ENCODE measurements at places on chromosomes 12 and 14. TPM values are rescaled to one million over a fixed set of nuclear protein-coding genes. Genes with fewer than 3 reads are reported as not detected.

The PTPRQ gene
- total RNA-seq = 0.11 TPM

The GUCY2C gene
- not detected for total RNA-seq

The RASAL1 gene
- not detected for total RNA-seq

The LRP10 gene
- total RNA-seq = 253 TPM

The KICS2 gene
- total RNA-seq = 5.1 TPM

The HSPB8 gene
- 11.1 TPM for total RNA-seq

The ETNK1 gene
- 34.0 TPM for total RNA-seq

The LGR5 gene
- total RNA-seq = not detected

Measured in GM23248 (cell line).